ENCODE measurements at places on chromosomes 5 and 9. TPM values are rescaled to one million over a fixed set of nuclear protein-coding genes. Genes with fewer than 3 reads are reported as not detected.

ABHD17B gene
- total RNA-seq = 10.7 TPM

PHYHD1 gene
- 4.7 TPM for total RNA-seq

ADCY2 gene
- not detected for total RNA-seq

MYMK gene
- total RNA-seq = not detected

CXCL14 gene
- total RNA-seq = 1.3 TPM

ARRDC3 gene
- 70.6 TPM for total RNA-seq

ITGA2 gene
- total RNA-seq = 24.3 TPM

SPINK6 gene
- total RNA-seq = not detected

ZNF483 gene
- total RNA-seq = 0.25 TPM

COX7C gene
- 145 TPM for total RNA-seq

NRG2 gene
- total RNA-seq = not detected

GSN gene
- total RNA-seq = 393 TPM

ITGA1 gene
- 18.4 TPM for total RNA-seq

PCDHB11 gene
- 0.38 TPM for total RNA-seq

ZNF454 gene
- total RNA-seq = 1.9 TPM

HRCT1 gene
- 1.2 TPM for total RNA-seq

RNF44 gene
- 2.9 TPM for total RNA-seq

DNA sequence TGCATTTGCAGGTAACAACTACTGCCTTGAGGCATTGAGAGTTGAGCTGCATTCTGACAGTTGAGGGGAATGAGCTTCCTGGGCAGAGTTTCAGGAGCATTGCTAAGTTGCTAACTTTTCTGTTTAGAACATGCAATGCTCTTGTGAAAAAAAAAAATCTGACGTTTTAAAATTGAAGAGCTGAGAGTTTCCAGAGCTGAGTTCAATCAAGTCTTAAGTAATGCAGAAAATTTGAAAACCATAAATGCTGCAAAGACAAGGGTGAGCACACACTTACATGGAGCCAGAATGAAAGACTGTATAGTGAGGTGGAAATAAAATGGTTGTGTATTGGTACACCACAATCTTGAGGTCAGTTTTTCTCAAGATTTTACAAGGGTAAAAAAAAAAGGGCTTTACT is 166.0 kb downstream of the GABRB2 start:
- no peak for DNase-seq

- no peak for DNase-seq
Observed at GRCh38 chr5:178426326-178427130, 163.7 kb downstream of the COL23A1 start.

DNA sequence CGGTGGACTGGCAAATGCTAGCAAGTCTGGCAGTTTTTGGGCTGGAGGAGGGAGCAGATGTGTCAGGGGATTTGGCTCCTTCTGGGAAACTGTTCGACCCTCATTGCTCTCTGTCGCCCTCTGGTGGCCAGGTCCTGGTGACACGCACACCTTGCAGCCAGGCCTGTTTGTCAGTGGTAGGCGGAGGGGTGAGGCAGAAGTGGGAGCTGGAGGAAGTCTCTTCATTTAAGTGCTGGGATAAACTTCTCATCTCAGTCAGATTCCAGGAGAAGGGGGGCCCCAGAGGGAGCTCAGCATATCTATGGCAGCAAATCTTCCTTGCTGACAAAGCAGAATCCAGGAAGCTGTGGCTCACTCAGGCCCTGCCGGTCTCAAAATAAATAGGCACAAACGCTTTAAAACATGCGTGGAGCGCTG is 326.5 kb downstream of the ZSWIM6 start:
- peak; percentile 77 for DNase-seq

- peak; percentile 35 for DNase-seq
Observed at GRCh38 chr5:170333161-170333910, 35.8 kb upstream of the LCP2 start.

DNA sequence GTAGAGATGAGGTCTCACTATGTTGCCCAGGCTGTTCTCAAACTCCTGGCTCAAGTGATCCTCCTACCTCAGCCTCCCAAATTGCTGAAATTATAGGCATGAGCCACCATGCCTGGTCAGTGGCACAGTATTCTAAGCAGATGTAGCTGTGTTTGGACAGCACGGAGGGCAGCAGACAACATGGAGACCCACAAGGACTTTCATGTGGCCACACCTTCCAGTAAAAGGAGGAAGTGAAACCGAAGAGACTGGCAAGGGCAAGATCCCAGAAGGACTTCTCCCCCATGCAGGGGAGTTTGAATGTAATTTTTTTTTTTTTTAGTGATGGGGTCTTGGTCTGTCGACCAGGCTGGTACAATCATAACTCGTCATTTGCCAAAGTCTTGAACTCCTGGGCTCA is 172.2 kb downstream of the TRPM3 start:
- DNase-seq = no peak

GRCh38 chr5:110008131-110008530 is 318.4 kb downstream of the MAN2A1 start:
- no peak for DNase-seq

- peak; percentile 85 for DNase-seq
Observed at GRCh38 chr9:109745335-109746283, 34.4 kb upstream of the PALM2AKAP2 start.

GRCh38 chr9:106879439-106879882 is 16.5 kb downstream of the ZNF462 start:
- no peak for DNase-seq

- no peak for DNase-seq
Observed at GRCh38 chr9:97502984-97503861, 1.8 kb downstream of the TMOD1 start.

- peak; percentile 59 for DNase-seq
Observed at GRCh38 chr9:101477736-101478135, 42.2 kb upstream of the ALDOB start.

DNA sequence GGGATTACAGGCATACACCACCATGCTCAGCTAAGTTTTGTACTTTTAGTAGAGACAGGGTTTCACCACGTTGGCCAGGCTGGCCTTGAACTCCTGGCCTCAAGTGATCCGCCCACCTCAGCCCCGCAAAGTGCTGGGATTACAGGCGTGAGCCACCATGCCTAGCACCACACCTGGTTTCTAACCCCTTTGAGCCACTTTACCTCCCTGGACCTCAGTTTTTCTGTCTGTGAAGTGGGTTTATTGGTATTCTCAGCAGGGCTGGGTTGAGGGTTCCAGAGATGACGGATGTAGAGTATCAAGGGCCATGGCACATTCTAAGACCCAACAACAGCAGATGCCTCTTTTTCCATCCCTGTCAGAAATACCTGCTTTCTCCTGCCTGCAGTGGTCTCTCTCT is 38.6 kb downstream of the AMBP start:
- no peak for DNase-seq

GRCh38 chr5:78243639-78244038 is 50.9 kb downstream of the AP3B1 start:
- DNase-seq = peak; percentile 71

- peak; percentile 69 for DNase-seq
Observed at GRCh38 chr5:142290577-142291299, 34.1 kb downstream of the SPRY4 start.

- no peak for DNase-seq
Observed at GRCh38 chr5:174222891-174223290, 177.4 kb downstream of the NSG2 start.

GRCh38 chr5:112024769-112025168 is 267.8 kb upstream of the NREP start:
- DNase-seq = peak; percentile 49

DNA sequence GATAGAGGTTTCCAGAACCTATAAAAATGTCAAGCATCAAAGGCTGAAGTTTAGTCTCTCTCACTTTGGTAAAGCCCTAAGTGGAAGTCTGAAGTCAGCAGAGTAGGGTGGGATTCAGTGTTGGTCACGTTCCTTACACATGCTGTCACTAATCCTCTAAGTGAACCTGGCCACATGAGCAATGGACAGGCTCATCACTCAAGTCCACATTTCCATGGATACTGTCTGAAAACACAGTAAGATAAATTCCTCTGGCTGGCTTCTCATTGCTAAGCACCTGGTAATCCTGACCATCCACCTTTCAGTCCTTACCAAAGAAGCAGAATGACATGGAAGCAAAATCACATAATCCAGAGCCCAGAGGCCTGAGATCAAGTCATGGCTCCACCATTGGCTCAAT is 43.8 kb downstream of the GNA14 start:
- no peak for DNase-seq

DNA sequence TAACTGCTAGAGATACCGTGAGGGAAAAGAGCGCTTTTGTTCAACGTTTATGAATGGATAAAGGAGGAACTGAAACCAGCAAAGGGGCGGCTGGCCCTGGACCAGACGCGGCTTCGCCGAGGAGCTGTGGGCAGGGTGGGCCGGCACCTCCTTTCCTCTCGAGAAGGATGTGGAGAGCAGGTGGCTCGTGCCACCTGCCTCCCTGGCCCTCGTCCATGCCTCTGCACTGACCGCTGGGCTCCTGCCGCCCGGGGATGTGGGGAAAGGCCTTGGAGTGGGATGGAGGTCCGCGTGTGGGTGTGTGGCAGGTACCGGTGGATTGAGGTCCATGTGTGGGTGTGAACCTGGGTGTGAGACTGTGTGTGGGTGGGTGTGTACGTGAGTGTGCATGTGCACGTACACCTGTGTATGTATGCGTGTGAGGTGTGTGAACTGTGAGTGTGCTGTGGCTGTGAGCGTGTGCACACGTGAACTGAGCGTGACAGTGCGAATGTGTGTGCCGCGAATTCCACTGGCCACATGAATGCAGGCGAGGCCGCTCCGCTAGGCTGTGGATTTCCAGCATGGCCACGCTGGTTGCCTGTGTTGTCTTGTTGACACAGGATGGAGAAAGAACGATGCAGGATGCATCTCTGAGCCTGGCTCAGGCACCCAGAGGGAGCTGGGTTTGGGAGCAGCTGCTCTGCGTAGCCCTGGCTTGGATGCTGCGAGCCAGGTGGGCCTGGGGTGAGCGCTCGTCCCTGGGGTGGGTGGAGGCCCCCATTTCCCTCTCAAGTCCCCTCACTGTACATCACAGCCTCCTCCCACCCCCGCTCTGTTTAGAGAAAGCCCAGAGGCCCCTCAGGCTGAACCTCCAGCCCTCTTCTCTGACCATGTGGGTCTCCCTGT is 4.4 kb upstream of the CEP72 start:
- no peak for DNase-seq

DNA sequence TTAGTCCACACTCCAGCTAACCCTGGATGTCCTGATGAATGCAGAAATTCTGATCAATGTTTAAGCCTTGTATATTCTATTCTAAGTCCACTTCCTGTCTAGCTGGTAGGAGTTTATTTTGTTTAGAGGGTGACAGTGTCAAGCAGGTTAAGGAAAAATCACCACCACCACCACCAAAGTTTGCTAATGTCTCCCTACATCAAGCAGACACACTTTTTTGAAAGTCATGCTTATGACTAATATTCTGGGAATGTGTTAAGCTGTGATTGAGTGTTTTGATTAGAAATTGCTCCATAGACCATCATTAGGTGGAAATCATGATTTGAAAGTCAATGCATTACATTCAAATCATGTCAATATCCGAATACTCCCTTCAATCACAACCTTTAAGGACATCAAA is 1530.1 kb downstream of the MAT2B start:
- DNase-seq = no peak

DNA sequence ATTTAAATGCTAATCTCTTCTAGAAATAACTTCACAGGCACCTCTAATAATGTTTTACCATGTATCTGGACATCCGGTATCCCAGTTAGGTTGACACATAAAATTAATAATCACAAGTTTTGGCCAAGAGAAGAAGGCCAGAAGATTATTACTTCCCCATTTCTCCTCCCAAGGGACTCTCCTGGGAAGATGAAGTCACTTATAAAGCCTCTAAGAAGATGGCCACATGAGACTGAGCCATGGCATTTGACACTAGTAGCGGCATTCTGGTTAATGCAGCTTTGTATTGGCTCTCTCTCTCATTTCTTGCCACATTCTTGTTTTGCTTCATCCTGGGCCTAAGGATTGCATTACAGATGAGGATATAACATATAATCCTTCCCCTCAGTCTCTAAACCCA is 34.5 kb upstream of the RASA1 start:
- DNase-seq = no peak

- DNase-seq = peak; percentile 80
Observed at GRCh38 chr5:142145106-142145900, 36.7 kb downstream of the NDFIP1 start.

DNA sequence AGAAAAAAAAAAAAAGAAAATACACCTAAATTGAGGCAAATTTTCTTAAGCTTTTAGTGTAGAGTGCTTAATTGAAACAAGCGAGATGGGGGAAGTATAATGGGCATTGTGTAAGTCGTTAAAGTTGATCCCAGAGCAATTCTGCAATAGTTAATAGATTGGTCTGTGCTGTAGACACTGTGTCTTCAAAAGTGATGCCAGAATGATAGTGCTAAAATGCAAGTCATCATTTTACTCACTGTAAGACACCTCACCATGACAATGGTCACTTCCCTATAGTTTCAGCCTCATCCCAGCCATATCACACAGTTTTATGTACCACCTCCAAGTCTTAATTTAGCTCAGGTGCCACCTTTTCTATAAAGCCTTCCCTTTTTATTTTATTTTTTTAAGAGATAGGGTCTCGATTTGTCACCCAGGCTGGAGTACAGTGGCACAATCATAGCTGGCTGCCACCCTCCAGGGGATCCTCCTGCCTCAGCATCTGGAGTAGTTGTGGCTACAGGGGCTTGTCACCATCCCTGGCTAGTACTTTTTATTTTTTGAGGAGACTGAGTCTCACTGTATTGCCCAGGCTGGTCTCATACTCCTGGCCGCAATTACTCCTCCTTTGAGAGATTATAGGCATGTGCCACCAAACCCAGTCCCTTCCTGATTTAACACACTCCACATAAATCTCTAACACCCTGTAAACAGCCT is 6.2 kb downstream of the COX7C start:
- no peak for DNase-seq

- DNase-seq = no peak
Observed at GRCh38 chr9:114962809-114963208, 32.4 kb upstream of the TNFSF8 start.

GRCh38 chr5:164763206-164763605 is 1257.8 kb downstream of the MAT2B start:
- no peak for DNase-seq
